ENCODE measurements at places on chromosomes 5 and 9. TPM values are rescaled to one million over a fixed set of nuclear protein-coding genes. Genes with fewer than 3 reads are reported as not detected.

PPIC gene
- total RNA-seq = not detected

DNA sequence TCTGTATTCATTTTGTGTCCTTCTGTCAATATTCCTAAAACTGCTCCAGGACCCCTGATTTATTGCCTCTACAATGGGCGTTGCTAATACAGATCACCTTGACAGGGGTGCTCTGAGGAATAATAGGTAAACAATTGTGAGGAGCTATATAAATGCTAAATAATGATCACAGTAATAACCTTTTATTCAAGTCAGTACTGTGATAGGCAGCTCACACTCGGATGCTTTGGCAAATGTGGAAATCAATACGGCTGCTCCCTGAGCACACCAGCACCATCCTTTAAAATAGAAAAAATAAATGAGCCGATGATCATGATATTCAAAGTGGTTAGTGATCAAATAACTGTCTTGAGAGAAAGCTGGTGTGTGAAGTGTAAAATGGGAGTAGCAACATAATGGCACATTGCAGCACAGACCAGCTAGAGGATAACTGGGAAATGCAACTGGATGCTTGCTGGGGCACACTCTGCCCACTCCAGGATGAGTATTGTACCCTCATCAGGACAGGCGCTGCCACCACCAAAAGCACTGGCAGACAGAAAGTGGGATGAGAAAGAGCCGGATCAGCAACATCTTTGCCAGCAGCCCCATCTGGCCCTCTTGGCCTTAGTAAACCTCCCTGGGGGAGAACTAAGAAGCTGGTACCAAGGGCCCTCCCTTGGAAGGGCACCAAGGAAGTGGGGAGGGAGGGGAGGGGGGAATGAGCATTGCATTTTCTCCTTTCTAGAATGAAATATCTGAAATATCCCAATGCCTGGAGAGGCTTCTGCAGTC is 69.4 kb upstream of the SPATA31D4 start:
- no peaks in the 10 kb centered on the region for H3K27me3 ChIP-seq
- H3K4me3 ChIP-seq = no peak overlapping the region
- DNase-seq = no peak
- H3K4me1 ChIP-seq = no peaks in the 10 kb centered on the region
- no peaks in the 10 kb centered on the region for H3K36me3 ChIP-seq

DNA sequence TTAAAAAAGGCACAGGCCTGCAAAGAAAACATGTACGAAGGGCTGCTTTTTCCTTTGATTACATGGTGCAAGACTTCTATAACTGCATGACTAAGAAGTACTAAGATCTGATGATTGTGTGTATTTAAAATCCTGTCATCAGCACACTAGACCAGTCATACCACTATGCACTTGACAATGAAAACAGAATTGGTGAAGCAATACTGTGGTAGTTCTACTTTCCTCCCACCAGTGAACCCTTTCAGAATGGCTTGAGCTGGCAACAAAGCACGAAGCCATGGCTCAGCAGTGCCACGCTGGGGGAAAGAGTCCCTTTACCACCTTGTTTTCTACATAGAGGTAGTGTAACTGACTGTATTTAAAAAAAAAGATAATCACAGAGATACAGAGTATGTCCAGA is 49.0 kb upstream of the POU5F2 start:
- no peaks in the 10 kb centered on the region for H3K4me1 ChIP-seq
- no peak for DNase-seq
- no peaks in the 10 kb centered on the region for H3K27me3 ChIP-seq
- no peak overlapping the region for H3K27ac ChIP-seq

GRCh38 chr9:113296796-113297558 is 6.2 kb downstream of the RNF183 start:
- peaks cover 8% of the 10 kb centered on the region for H3K36me3 ChIP-seq
- H3K27me3 ChIP-seq = no peaks in the 10 kb centered on the region
- H3K4me1 ChIP-seq = no peaks in the 10 kb centered on the region
- H3K27ac ChIP-seq = no peak overlapping the region
- DNase-seq = no peak

DNA sequence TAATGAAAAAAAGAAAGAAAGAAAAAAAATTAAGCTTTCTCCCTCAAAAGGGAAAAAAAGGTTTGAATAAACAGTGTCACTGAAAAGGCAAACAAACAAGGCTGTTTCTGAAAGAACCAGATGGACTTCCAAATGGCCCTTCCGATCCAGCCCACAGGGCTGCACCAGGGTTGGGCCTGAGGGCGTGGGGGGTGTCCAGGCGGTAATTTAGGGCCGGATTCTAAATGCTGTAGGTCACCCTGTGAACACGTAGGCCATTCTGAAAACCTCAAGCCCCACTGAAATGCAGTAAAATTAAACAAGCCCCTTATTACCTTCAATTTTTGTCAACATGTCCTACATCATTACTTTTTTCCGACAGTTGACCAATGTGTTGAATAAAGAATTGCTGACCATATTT is 132.1 kb downstream of the HSD17B3 start:
- H3K36me3 ChIP-seq = no peaks in the 10 kb centered on the region
- H3K4me3 ChIP-seq = no peak overlapping the region
- no peaks in the 10 kb centered on the region for H3K27me3 ChIP-seq
- no peak overlapping the region for H3K27ac ChIP-seq
- DNase-seq = no peak
- no peaks in the 10 kb centered on the region for H3K4me1 ChIP-seq

All from CD4-positive, alpha-beta memory T cell (primary cell).